ENCODE measurements at places on chromosomes 6 and 20.

GRCh38 chr6:82681119-82681714 is 317.6 kb downstream of the TPBG start:
- no peak for DNase-seq

GRCh38 chr6:28712982-28713381 is 187.3 kb downstream of the GPX5 start:
- DNase-seq, result no peak

DNA sequence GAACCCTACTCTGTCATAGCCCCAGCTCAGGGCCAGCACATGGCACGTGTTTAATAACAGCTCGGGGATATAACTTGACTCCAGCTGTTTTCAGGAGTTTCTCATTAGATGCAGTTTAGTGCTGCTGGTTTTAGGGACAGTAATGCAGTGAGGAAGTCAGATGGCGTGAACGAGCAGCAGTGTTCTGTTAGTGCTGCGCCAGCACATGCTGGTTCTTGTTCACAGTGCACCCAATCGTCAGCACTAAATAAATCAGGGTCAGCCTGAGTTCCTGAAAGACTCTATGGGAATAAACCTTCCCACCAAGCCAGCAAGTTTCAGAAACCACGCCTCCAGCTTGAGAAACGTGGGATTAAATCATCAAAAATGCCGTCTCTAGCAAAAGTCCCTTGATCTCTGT is 235.9 kb upstream of the SUPT3H start:
- DNase-seq, result no peak

GRCh38 chr20:4043329-4043728 is 28.0 kb upstream of the RNF24 start:
- no peak for DNase-seq

- DNase-seq, result no peak
Measured at GRCh38 chr6:161462148-161462547, 188.3 kb upstream of the AGPAT4 start.

GRCh38 chr6:111593512-111593816 is 12.2 kb downstream of the TRAF3IP2 start:
- no peak for DNase-seq

- no peak for DNase-seq
Measured at GRCh38 chr20:63895952-63896263, 982 bp downstream of the DNAJC5 start.
